ENCODE measurements at places on chromosomes 3 and 15.

DNA sequence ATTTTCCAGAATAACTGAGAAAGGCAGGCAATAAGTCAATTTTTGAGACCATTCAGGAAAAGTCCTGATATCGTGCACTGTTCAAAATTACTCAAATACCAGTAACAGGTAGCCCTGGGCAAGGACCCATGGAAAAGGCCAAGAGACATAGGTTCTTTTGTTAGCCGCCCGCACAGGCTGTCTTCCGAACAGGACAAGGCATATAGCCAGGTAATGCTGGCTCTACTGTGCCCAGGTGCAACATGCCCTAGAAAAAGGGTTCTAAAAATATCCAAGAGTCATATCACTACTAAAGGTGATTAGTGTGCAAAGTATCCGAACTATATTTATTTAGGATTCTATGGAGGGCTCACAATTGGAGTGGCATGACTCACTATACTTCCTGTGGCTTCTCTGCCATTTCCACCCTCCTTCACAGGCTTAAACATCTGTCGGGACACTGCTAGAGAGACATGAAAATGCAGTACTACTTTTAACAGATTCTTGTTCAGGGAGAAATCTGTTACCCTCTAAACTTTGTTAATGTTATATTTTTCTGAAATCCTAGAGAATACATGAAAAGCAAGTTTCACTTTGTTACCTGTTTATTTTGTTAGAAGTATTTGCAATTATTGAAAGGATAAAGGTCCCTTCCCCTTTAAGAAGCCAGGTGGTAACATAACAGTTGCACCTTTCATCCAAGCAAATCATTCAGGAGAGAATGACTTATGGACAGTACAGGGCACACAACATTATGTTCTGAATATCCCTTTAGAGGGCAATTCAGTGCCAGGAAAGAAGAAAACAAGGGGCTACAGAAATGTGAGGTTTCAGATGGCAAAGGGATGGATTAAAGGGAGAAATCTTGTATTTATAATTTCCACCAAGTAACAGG, 293.3 kb upstream of the THBS1 start:
- DNase-seq = no peak

DNA sequence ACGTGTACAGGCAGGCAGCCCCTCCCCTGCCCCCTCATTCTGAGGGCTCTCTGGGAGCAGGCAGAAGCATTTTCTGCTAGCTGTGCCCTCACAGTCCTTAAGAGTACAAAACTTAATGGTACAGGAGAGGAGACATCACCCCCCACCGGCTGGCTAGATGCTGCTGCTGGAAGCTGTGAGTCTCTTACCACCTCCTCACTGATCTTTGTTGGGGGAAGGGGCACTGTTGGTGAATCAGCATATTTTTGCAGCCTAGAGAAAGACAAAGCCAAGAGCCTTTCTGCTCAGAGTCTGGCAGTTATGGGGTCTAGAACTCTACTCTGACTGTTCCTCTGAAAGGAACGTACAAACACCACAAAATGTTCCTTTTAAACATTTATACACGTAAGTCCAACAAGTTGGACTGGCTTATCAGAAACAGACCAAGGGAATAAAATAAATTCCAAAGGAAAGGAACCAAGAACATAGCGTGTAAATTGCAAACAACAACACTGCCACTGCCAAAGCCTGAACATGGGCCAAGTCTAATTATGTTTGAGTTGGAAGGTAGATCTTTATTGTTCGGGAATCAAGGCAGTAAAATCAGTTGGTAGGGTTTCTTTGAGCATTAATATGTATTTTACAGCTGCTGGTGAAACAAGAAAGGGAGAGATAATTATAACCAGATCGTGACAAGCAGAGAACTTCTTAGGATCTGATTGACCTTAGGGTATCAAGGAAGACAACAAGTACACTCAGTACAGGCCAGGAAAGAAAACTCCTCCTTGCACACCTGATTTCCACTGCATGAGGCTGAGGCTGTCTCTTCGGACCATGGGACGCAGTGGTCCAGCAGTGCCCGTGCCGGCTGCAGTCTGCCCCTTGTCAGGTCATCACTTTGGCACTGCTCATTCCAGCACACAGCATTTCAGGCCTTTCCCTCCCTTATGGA, 27.4 kb downstream of the CLK3 start:
- DNase-seq = peak; percentile 71

GRCh38 chr3:187909866-187910265, 164.6 kb upstream of the BCL6 start:
- no peak for DNase-seq

DNA sequence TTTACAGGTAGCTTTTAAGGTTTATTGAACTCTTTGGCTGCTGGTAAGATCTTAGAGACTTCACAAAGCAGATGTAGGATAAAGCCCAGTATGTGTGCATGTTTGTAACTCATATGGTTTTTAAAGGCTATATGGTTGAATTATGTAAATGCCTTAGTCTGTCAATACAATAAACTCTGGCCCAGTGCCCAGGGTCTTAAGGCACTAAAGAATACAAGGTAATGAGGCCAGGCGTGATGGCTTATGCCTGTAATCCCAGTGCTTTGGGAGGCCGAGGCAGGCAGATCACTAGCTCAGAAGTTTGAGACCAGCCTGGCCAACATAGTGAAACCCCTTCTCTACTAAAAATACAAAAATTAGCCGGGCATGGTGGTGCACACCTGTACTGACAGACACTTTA, 170.3 kb upstream of the CGNL1 start:
- DNase-seq = no peak

- DNase-seq = no peak
These were observed 212.2 kb downstream of the LPP start for GRCh38 chr3:188365988-188366698.

DNA sequence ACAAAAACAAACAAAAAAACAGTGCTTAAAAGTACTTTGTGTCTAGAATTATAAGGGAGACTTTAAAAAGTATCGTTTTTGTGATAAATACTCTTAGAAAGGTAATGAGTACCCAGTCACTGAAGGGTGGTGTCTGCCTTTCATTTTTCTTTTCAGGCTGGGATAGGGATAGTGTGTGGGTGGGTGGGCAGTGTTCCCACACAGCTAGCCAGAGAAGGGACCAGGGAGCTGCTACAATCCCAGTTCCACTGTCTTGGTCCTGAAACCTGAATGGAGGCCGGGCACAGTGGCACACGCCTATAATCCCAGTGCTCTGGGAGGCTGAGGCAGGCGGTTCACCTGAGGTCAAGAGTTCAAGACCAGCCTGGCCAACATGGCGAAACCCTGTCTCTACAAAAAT, 2.1 kb downstream of the GK5 start:
- no peak for DNase-seq

GRCh38 chr3:140599496-140599895, 78.4 kb upstream of the TRIM42 start:
- no peak for DNase-seq

DNA sequence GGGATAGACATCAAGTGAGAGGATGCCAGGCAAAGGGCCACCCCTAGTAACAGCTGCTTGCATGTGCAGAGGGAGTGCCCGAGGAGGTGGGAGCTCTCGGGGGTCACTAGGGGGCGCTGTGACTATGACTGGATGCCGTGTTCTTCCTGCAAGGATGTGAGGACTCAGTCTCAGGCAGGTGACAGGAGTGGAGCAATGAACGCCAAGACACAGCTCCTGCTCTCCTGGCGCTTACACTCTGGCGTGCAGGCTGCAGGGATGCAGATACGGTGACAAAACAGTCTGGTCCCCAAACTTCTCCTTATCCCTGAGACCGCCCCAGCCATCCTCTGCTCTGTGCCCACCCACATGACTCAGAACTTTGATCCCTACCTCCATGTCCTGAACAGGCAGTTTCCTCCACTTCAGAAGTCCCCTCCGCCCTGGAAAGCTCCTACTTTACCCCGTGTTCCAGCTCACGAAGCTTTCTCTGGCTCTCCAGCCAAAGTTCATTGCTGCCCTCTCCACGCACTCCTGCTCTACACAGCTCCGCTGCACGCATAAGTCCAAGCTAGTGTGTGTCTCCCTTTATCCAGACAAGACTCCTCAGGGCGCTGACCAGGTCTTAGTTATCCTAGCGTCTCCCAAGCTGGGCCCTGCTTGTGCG, 14.7 kb downstream of the RHOV start:
- DNase-seq = peak; percentile 95

GRCh38 chr3:194632809-194633348, 340 bp downstream of the TMEM44 start:
- DNase-seq = peak; percentile 76

- DNase-seq = no peak
These were observed 169.5 kb downstream of the DIPK2A start for GRCh38 chr3:144141074-144141473.

GRCh38 chr15:27359586-27359985, 388.6 kb downstream of the GABRG3 start:
- DNase-seq = no peak

- DNase-seq = no peak
These were observed 204.9 kb upstream of the CGNL1 start for GRCh38 chr15:57171426-57171825.

DNA sequence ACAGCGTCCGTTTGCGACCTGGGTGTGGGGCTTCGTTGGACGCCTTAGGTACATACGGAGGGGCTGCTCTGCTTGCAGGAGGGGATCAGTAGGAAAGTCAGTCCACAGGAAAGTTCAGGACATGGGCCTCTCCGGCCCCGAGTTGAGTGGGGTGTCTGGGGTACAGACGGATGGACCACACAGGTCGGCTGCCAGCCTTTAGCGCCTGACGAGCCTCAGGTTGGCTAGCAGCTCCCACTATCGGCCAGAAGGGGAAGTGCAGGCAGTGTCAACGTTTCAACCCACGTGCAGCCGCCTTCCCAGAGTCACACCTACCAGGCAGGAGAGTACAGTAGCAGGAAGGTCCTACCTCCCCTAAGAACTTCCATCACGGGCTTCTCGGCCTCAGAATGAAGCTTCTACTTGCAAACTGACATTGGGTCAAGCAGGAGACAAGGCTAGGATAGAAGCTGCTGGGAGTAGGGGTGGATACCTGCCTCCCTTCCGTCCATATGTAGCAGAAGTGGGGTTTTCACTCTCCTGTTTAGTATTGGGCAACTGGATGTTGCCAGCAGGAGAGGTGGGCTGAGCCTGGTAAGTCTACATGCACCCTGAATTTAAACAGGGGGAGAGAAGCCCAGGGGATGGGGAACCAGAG, 1.8 kb upstream of the SCN5A start:
- DNase-seq = peak; percentile 80

DNA sequence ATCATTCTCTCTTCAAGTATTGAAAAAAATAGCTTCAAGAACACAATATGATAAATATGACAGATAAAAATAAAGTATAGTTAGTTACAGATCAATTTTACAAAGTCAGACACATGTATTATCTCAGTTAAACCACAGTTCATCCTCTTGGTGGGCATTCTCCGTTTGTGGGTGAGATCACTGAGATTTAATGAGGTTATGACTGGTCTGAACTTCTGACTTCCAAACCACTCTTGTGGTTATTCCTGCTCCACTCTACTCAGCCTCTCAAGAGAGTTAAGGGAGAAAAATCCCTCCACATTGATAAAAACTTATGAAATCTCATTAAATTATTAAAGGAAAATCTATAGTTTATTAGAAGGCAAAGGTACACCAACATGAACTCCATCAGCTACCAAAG, 229.9 kb upstream of the LRTM1 start:
- no peak for DNase-seq

- DNase-seq = no peak
These were observed 29.6 kb downstream of the CHRD start for GRCh38 chr3:184409331-184409926.

DNA sequence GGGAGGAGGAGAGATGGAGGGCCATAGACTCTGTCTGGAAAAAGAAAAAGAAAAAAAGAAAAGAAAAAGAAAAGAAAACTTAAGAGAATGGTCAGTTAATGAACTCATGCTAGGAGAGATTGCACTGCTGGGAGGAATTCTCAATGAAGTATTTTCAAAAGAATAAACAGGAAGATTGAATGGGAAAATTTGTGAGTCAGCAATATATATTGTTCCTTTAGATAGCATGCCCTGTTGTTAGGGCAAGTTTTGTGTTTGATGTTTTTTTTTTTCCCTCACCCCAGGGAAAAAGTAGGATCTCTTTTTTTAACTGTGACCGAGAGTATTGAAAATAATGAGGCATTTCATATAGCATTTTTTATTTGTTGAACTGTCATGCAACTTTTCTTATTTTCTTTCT, 7.8 kb upstream of the NR1D2 start:
- DNase-seq = no peak

Data from islet precursor cell (in vitro differentiated cells).